Stimulated activated CD8-positive, alpha-beta memory T cell treated with anti-CD3 and anti-CD28 coated beads, Interleukin-2, amount 100 ng/mL, for 1 hour (primary cell): ENCODE measurements at places on chromosomes 6 and 20.

- no peak for DNase-seq
Measured at GRCh38 chr6:135115834-135116233, 61.2 kb upstream of the HBS1L start.

GRCh38 chr20:62984666-62985443 is 21.9 kb downstream of the BHLHE23 start:
- no peak for DNase-seq

DNA sequence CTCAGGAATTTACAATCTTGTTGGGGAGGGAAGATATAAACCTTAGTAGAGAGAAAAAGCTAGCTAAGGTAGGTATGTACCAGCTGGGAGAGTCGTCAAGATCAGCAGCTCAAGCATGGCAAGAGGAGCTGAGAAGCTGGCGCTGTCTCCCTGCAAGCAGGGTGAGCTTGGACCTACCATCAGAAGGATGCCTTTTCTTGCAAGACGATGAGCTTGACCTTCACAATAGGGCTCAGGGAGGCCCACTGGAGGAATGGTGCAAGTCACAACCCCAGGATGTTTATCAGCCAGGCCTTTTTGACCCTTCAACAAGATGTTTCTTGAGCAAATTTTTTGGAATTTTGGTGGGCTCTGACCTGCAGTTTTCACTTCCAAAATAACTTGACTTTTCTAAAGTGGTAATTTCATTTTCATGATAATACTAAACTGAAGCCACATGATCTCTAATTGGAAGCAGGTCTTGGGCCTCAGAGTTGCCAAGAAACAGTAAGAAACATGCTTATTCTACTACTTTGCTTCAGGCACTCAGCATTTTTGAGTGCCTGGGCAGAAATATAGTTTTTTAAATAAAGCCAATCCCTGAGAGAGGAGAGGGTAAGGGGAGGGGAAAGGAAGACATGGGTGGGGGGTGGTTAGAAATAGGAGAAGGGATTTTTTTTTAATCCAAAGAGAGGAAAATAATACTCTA is 258.1 kb downstream of the CLIC5 start:
- DNase-seq: no peak

DNA sequence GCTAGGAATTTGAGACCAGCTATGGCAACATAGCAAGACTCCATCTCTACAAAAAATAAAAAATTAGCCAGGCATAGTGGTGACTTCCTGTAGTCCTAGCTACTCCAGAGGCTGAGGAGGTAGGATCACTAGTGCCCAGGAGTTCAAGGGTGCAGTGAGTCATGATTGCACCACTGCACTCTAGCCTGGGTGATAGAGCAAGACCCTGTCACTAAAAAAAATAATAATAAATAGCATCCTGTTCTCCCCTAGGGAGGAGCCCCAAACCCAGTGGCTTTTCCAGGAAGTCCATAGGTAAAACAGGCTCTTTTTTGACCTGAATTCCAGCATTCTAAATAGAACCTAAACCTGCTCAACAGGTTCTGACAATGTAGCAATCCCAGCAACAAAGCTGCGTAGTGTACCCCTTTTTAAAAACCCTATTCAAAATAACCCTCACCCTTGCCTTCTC is 192.0 kb downstream of the ALDH8A1 start:
- no peak for DNase-seq

DNA sequence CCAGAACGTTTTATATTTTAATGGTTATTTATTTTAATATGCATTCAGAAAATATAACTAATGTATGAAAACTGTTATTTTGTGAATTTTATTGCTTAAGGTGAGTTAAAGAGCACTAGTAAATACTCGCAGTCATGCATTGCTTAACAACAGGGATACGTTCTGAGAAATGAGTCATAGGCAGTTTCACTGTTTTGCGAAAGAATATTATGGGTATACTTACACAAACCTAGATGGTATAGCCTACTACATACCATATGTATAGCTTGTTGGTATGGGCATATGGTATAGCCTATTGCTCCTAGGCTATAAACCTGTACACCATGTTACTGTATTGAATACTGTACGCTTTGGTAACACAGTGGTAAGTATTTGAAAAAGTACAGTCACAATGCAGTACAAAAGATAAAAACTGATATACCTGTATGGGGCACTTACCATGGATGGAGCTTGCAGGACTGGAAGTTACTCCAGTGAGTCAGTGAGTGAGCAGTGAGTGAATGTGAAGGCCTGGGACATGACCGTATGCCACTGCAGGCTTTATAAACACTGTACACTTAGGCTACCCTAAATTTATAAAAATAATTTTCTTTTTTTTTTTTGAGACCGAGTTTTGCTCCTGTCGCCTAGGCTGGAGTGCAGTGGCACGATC is 38.5 kb downstream of the ARFGEF2 start:
- no peak for DNase-seq

GRCh38 chr6:72760114-72760793 is 138.4 kb downstream of the KCNQ5 start:
- DNase-seq: no peak

- DNase-seq: no peak
Measured at GRCh38 chr6:168239044-168239773, 80.4 kb downstream of the DACT2 start.

DNA sequence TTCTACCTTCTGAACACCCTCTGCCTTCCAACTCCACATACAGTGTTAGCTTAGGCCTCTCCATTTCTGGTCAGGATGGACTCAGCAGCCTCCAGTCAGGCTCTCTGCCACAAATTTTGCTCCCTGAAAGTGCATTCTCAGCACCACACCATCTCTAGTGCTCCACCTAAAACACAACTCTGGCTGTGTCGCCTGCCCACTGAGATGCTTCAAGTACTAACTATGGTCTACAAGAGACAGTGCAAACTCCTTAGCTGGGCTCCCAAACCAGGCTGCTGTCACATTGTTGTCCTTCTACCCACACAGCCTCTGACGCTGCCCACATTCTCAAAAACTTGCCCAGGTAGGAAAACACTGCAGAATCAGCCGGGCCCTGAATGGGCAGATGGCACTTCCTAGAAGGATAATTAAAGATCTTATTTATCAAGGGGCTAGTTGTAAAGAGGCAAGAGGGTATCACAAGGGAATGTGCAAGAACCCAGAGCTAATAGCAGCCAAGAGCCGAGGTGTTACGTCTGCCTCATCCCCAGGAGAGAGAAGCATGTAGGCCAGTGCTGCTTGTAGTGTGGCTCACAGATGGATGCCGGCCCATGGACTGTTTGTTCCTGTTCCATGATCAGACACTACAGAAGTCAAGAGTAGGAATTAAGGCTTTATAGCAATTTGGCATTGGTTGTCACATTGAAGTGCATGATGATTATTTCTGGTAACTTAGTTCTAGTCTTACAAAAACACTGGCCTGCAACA is 189.7 kb downstream of the LRFN2 start:
- DNase-seq: no peak

GRCh38 chr6:160215232-160215631 is 43.4 kb downstream of the SLC22A2 start:
- DNase-seq: no peak
